ENCODE measurements at places on chromosomes 4 and X. TPM values are rescaled to one million over a fixed set of nuclear protein-coding genes. Genes with fewer than 3 reads are reported as not detected.

The MMRN1 gene
- total RNA-seq = 11.1 TPM

The CXCL8 gene
- total RNA-seq = 35.6 TPM

The MGARP gene
- not detected for total RNA-seq

The MUC7 gene
- total RNA-seq = not detected

The PITX2 gene
- total RNA-seq = not detected

The TLR6 gene
- total RNA-seq = 4.6 TPM

GRCh38 chr4:74524985-74525384 lies 80.0 kb downstream of the AREG start:
- no peaks in the 10 kb centered on the region for H3K4me1 ChIP-seq
- DNase-seq = no peak
- no peak overlapping the region for H3K27ac ChIP-seq
- no peaks in the 10 kb centered on the region for H3K36me3 ChIP-seq
- no peaks in the 10 kb centered on the region for H3K27me3 ChIP-seq

DNA sequence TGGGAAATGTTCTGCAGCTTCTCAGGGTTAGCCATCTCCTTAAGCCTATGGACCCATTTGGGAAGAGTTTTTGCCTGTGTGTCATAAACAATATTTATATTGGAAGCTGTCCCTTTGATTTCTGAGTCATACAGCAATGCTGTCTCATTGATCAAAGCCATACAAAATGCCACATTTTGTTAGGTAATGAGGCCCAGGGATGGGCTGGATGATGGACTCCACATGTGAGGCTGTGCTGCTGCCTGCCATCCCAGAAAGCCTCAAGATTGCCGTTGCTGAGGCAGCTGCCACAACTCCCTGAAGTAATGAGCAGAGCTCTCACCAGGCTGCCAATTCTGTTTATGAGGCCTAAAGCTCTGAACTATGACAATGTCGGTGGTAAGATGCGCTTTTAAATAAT lies 12.2 kb upstream of the GJB1 start:
- no peaks in the 10 kb centered on the region for H3K36me3 ChIP-seq
- DNase-seq = no peak
- no peak overlapping the region for H3K27ac ChIP-seq
- no peak overlapping the region for H3K4me3 ChIP-seq
- H3K4me1 ChIP-seq = no peaks in the 10 kb centered on the region

DNA sequence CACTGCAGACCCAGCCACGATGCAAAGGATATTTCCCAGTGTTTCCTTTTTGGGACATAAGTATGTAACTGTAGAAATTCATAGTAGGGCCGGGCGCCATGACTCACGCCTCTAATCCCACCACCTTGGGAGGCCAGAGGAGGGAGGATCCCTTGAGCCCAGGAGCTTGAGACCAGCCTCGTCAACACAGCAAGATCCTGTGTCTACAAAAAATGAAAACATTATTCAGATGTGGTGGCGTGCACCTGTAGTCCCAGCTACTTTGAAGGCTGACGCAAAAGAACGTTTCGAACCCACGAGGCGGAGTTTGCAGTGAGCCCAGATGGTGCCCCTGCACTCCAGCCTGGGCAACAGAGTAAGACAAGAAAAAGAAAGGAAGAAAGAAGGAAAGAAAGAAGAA lies 49.2 kb downstream of the CRLF2 start:
- H3K27ac ChIP-seq = no peak overlapping the region
- no peaks in the 10 kb centered on the region for H3K36me3 ChIP-seq
- H3K4me1 ChIP-seq = no peaks in the 10 kb centered on the region
- H3K27me3 ChIP-seq = no peaks in the 10 kb centered on the region

GRCh38 chr4:17618926-17619325 lies 4.5 kb downstream of the MED28 start:
- no peak overlapping the region for H3K4me3 ChIP-seq
- H3K36me3 ChIP-seq = peaks cover 59% of the 10 kb centered on the region
- no peak overlapping the region for H3K27ac ChIP-seq
- peaks cover 33% of the 10 kb centered on the region for H3K4me1 ChIP-seq
- no peaks in the 10 kb centered on the region for H3K27me3 ChIP-seq

GRCh38 chr4:155546451-155546850 lies 120.2 kb upstream of the GUCY1A1 start:
- H3K27me3 ChIP-seq = no peaks in the 10 kb centered on the region
- DNase-seq = no peak
- H3K4me1 ChIP-seq = no peaks in the 10 kb centered on the region
- H3K36me3 ChIP-seq = no peaks in the 10 kb centered on the region

- DNase-seq = no peak
- H3K27ac ChIP-seq = no peak overlapping the region
- no peaks in the 10 kb centered on the region for H3K4me1 ChIP-seq
- H3K27me3 ChIP-seq = no peaks in the 10 kb centered on the region
These were observed 108.8 kb downstream of the C4orf51 start for GRCh38 chr4:145788755-145789154.

- H3K27ac ChIP-seq = no peak overlapping the region
- no peak overlapping the region for H3K4me3 ChIP-seq
- H3K4me1 ChIP-seq = no peaks in the 10 kb centered on the region
- no peaks in the 10 kb centered on the region for H3K27me3 ChIP-seq
- H3K36me3 ChIP-seq = no peaks in the 10 kb centered on the region
These were observed 9.5 kb downstream of the AMBN start for GRCh38 chr4:70601422-70602039.

DNA sequence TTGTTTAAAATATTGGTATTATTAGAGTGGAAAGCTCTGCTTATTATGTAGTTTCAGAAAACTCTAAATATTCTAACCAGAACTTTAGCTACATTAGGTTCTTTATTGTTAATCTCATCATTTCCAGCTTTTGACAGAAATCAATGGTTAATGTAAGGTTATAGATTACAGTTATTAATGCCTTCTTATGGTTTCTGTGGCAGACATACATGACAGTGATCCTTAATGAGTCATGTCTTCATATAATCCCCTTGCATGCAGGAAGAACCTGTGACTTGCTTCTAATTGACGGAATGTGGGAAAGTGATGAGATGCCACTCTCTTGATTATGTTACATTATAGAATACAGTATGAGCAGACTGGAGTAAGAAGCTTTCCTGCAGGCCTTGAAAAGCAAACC lies 23.5 kb downstream of the KLHL8 start:
- H3K27me3 ChIP-seq = no peaks in the 10 kb centered on the region
- H3K36me3 ChIP-seq = no peaks in the 10 kb centered on the region
- DNase-seq = no peak
- H3K27ac ChIP-seq = no peak overlapping the region
- no peaks in the 10 kb centered on the region for H3K4me1 ChIP-seq
- no peak overlapping the region for H3K4me3 ChIP-seq

GRCh38 chr4:139606103-139606502 lies 50.1 kb upstream of the SETD7 start:
- H3K4me1 ChIP-seq = no peaks in the 10 kb centered on the region
- no peaks in the 10 kb centered on the region for H3K36me3 ChIP-seq
- H3K27ac ChIP-seq = no peak overlapping the region
- H3K27me3 ChIP-seq = no peaks in the 10 kb centered on the region
- DNase-seq = no peak

DNA sequence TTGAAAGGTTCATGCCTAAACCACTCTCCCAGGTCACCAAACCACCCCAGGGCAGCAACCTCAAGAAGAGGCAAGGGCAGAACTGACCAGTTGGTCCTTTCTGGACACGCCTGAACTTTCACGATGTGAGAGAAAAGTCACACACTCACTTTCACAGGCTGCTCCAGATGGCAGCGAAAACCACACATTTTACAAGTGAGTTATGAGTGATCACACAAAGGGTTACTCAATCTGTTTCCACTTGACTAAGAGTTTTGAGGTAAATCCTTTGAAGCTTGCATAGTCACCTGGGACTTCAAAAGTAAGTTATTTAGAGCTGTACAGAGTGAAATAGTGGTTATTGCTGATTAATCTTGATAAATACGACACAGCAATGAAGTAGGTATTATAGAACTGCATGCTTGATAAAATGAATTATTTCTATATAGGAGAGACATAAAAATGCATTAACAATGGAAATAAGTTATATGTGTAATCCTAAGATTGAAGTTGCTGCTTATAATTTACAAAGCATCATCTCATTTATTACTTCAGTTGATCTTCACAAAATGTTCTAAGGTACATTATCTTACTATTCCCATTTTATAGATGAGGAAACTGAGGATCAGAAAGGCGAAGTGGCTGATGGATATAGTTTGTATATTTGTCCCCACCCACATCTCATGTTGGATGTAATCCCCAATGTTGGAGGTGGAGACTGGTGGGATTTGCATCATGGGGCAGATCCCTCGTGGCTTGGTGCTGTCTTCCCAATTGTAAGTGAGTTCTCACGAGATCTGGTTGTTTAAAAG lies 103.0 kb upstream of the KLF3 start:
- H3K36me3 ChIP-seq = no peaks in the 10 kb centered on the region
- peaks cover 18% of the 10 kb centered on the region for H3K4me1 ChIP-seq
- DNase-seq = no peak
- no peak overlapping the region for H3K27ac ChIP-seq
- no peak overlapping the region for H3K4me3 ChIP-seq

- no peak overlapping the region for H3K27ac ChIP-seq
- H3K4me1 ChIP-seq = no peaks in the 10 kb centered on the region
- H3K4me3 ChIP-seq = no peak overlapping the region
- no peaks in the 10 kb centered on the region for H3K36me3 ChIP-seq
- no peaks in the 10 kb centered on the region for H3K27me3 ChIP-seq
- no peak for DNase-seq
These were observed 87.9 kb downstream of the LRRC66 start for GRCh38 chr4:51932261-51932660.

- no peak overlapping the region for H3K27ac ChIP-seq
- no peaks in the 10 kb centered on the region for H3K36me3 ChIP-seq
- H3K4me3 ChIP-seq = no peak overlapping the region
- no peaks in the 10 kb centered on the region for H3K4me1 ChIP-seq
- H3K27me3 ChIP-seq = no peaks in the 10 kb centered on the region
These were observed 315.9 kb downstream of the MAPK10 start for GRCh38 chr4:86043755-86044592.

DNA sequence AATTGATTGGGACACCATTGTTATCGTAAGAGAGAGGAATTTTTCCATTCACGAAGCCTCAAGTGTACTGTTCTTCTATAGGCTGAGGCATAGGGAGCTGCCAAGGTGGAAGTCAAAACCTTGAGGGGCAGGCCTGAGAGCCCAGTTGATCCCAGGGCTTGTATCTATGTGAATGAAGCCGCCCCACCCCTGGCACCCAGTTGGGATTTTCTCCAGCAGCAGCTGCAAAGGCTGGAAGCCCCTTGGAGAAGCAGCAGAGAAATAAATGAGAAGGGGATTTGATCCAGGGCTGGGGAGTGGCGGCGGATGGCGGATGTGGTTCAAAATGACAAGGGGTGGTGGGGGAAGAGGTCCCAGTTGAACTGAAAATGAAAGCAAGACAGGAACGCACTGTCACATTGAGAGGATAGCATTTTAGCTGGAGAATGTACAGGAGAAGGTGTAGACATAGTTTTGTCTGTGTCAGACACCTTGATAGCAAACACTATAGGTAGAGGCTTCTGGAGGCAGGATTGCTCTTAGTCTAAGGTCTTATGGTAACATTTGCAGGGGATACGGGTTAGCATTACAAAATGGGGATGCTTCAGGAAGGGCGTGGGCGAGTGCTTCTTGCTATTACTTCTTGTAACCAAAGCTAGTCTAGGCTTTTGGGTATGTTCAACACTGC lies 32.6 kb downstream of the DOCK11 start:
- no peaks in the 10 kb centered on the region for H3K36me3 ChIP-seq
- no peak for DNase-seq
- no peaks in the 10 kb centered on the region for H3K4me1 ChIP-seq
- peak overlapping the region; percentile 53 for H3K27ac ChIP-seq

GRCh38 chrX:110032534-110033147 lies 29.7 kb downstream of the TMEM164 start:
- H3K27ac ChIP-seq = no peak overlapping the region
- DNase-seq = no peak
- H3K4me1 ChIP-seq = no peaks in the 10 kb centered on the region
- no peak overlapping the region for H3K4me3 ChIP-seq
- no peaks in the 10 kb centered on the region for H3K27me3 ChIP-seq

GRCh38 chrX:47880927-47881326 lies 44.2 kb downstream of the ZNF81 start:
- no peak overlapping the region for H3K4me3 ChIP-seq
- no peak for DNase-seq
- H3K36me3 ChIP-seq = no peaks in the 10 kb centered on the region
- no peaks in the 10 kb centered on the region for H3K27me3 ChIP-seq
- H3K27ac ChIP-seq = no peak overlapping the region
- no peaks in the 10 kb centered on the region for H3K4me1 ChIP-seq

DNA sequence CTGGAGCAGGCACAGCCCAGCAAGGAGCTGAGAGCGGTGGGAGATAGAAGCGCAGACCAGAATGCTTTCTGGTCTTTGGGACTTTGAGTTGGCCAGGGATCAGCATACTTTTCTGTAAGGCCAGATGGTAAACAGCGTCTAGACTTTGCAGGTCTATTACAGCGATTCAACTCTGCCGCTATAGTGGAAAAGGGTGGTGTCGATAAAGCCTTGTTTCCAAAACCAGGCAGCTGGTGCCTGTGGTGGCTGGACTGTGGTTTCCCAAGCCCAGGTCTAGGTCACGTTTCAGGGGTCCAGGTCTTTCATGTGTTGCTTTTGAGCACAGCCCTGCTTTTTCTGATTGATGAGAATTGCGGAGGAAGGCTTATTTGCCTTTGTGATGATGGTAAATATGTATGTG lies 40.1 kb downstream of the HTT-AS start:
- no peaks in the 10 kb centered on the region for H3K36me3 ChIP-seq
- no peak for DNase-seq
- H3K27me3 ChIP-seq = no peaks in the 10 kb centered on the region
- no peak overlapping the region for H3K4me3 ChIP-seq
- H3K27ac ChIP-seq = no peak overlapping the region

DNA sequence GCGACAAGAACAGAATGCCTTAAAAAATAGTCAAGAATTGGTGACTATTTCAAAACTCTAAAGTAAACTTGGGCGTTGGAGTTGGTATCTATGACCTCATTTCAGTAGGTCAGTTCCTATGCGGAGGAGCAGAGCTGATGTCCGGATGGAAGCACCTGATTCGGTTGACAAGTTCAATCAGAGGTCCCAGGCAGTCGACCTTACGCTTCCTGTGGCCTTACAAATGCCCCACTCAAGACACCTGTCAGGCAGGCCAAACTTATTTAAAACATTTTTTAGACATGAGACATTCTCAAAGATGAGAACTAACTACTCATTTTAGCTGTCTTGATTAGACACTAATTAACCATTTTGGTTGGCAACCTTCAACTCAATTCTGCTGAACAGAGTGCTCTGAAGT lies 137.7 kb upstream of the ADAMTS3 start:
- no peak for DNase-seq
- H3K27ac ChIP-seq = no peak overlapping the region
- no peaks in the 10 kb centered on the region for H3K27me3 ChIP-seq
- H3K36me3 ChIP-seq = no peaks in the 10 kb centered on the region

GRCh38 chr4:183362916-183363542 lies 40.8 kb upstream of the CLDN24 start:
- no peaks in the 10 kb centered on the region for H3K4me1 ChIP-seq
- no peak for DNase-seq
- no peaks in the 10 kb centered on the region for H3K36me3 ChIP-seq
- no peak overlapping the region for H3K4me3 ChIP-seq
- no peaks in the 10 kb centered on the region for H3K27me3 ChIP-seq
- H3K27ac ChIP-seq = no peak overlapping the region

- H3K36me3 ChIP-seq = peaks cover 24% of the 10 kb centered on the region
- DNase-seq = no peak
- H3K4me1 ChIP-seq = no peaks in the 10 kb centered on the region
These were observed 11.6 kb downstream of the ABCD1 start for GRCh38 chrX:153736071-153736820.
